ENCODE measurements at places on chromosomes 6 and 20.

- DNase-seq, result no peak
These were observed 4.2 kb upstream of the ANGPT4 start for GRCh38 chr20:920311-920710.

DNA sequence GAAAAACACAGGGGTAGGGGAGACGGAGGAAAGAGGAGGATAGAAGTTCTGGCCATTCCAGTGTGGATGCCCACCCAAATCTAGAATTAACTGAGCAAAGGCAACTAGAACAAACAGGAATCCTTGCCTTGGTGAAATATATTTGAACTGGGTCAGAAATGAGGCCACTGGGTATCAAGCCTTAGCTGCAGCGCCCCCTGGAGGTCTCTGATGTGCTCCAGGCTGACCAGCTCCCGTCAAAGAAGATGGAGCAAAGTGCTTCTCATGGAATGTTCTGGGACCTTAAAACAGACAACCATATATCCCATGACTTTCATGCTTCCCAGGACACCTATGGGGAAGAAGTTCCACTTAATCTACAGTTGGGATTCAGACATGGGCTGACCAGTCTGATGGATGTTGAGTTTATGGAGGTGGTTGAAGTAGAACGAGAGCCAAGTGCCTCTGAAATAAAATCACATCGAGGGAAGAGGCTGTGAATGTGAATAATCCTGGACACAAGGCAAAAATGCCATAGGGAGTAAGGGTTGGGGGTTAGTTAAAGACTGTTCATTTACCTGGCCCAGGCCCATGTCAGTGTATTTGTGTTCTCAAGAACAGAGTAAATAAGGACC, 50.4 kb downstream of the HLA-DPB1 start:
- peak; percentile 48 for DNase-seq

DNA sequence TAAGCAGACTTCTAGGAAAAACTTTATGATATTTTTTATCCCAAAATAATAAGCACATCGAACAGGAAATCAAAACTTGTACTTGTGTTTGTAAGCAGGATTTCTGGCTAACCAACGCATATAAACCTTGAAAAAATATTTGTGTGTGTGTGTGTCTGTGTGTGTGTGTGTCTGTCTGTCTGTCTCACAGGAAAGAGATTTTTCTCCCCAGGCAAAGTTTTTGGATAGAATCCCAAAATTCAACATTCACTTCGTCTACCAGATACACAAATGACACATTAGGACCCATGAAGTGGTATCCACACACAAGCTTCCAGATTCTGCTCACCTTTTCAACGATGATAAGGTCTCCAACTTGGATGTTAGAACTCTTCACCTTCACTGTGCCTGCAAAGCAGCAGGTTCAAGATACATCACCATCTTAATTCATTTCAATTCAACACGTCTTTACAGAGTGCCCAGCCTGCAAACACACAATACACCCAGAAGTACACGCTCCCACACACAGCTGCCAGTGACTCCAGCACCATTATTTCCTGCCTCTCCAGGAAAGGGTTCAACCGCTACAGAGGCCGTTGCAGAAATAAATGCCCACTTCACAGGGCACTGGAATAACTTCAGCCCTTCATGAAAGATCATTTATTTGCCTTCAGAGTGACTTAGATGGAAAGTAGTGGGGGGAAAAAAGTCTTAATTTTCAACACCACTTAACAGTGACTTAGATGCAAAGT, 70.9 kb downstream of the ATP9A start:
- DNase-seq, result peak; percentile 16

DNA sequence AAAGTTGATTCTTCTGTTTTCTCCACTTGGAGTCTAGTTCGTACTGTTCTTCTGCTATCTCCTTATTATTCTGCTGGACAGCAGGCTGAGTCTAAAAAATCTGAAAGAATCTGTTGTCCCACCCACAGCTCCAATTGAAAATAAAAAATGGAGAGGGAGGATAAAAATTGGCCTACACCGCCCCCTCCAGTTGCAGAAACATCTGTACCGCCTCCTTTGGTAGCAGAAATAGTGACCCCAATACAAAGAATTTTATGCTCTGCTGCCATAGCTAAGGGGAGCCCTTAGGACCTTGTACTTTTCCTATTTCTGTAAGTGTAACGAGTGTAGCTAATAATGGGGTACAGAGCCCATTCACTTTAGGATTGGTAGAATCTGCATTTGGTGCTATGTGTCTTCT, 4.9 kb upstream of the FKBP1A start:
- DNase-seq, result no peak

DNA sequence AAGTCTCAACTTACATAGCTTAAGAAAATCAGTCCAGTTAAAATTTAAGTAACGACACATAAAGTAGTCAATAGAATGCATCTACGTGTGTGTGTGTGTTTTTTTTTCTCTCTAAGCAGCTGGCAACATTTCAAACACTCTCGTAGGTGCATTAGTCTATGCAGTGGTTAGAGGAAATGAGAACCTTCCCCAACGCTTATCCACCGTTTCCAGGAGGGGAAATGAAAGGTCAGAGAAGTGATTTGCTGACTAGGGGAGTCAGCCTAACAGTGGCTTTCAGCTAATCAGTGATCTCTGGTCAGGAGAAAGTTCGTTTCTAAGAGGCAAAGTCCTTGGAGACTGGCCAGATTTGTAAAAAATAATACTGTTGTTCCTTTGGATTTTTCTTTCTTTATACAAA, 806.6 kb downstream of the C6orf118 start:
- DNase-seq, result no peak

GRCh38 chr6:157550114-157550989, 169.4 kb downstream of the ZDHHC14 start:
- DNase-seq, result no peak

DNA sequence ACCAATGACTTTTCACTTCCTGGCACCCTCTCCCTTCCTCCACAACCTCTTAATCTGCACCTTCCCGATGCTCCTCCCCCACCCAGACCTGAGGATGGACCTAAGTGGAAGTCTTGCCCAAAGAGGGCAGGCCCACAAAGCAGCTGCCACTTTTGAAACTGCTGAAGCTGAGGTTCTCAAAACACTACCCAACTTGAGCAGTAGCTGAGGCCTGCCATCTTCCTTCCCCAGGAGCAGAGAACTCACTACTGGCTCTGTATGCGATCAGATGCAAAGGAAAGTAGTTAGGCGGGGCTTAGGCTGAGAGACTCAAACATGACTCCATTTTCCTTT, 1.5 kb downstream of the HM13 start:
- DNase-seq, result no peak

- DNase-seq, result no peak
These were observed 364.9 kb upstream of the IRAK1BP1 start for GRCh38 chr6:78502386-78502887.

- no peak for DNase-seq
These were observed 5.9 kb downstream of the RBM38 start for GRCh38 chr20:57396984-57397692.

- no peak for DNase-seq
These were observed 25.4 kb downstream of the UNC5CL start for GRCh38 chr6:41013466-41014153.

GRCh38 chr6:81906041-81906440, 153.6 kb upstream of the TENT5A start:
- DNase-seq, result no peak

DNA sequence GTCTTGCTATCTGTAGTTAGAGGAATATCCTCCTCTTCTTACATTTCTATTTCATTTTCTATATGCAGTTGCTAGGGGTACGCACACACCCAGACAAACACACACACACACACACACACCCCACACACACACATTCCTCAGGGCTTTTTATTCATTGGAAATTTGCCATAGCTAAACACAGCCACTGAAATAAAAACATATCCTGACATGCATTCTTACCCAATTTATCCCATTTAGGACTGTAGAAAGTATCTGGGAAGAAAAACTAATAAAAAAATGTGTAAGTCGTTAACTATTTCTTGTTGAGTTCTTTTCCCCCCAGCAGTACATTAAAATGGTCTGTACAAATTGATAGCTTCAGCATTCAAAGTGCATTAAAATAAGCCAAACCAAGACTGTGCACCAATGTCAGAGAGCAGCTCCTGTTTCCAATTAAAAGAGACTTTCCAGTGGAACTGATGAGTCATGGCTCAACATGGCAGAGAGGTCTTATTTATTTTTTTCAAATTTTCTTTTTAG, 357.9 kb upstream of the AGPAT4 start:
- peak; percentile 48 for DNase-seq

DNA sequence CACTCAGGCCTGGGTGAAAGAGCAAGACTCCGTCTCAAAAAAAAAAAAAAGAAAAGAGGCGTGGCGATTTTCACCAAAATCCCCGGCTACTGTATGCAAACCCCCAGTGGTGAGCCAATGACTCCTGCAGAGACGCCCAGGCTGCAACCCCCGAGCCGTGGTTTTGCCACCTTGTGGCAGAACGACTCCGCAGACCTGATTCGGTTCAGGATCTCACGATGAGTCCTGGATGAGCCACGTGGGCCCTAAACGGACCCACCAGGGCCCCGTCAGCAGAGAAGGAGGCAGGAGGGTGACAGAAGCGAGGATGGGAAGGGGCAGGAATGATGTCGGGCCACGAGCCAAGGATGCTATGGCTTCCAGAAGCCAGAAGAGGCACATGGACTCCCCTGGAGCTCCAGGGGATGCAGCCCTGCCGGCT, 42.5 kb downstream of the SLC2A4RG start:
- DNase-seq, result no peak

DNA sequence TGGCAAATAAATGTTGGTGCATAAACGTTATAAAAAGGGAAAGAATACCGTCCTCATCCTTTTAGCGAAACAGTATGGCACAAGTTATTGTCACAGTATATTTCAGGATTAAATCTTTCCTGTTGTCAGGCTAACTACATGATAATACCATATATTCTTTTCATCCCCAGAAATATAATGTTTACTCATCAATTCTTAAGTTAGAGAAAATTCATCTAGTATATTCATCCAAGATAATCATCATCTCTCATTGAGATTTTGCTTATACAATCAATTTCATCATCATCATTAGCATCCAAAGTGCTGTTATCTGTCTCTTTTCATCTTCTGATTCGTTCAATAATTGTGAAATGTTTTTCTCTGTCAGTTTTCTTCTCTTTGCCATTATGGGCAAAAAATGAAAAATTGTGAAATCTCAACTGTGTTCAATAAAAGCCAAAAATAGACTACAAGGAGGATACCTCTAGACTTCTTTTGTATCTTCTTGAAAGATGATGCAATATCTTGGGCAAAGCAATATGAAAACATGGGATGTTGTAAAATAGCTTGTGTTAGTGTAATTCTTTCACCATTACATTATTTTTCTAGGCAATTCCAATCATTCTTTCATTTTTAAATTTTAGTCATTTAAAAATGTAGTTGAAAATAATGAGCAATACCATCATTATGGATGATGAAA, 2.6 kb downstream of the SPACA1 start:
- DNase-seq, result peak; percentile 3

- DNase-seq, result peak; percentile 31
These were observed 14.2 kb downstream of the PAX1 start for GRCh38 chr20:21719592-21720214.

GRCh38 chr6:134477991-134478635, 160.2 kb upstream of the SGK1 start:
- DNase-seq, result no peak

GRCh38 chr20:63834491-63834880, 3.4 kb upstream of the ZBTB46 start:
- DNase-seq, result no peak

- DNase-seq, result no peak
These were observed 127.0 kb downstream of the PXDC1 start for GRCh38 chr6:3624250-3625136.

- no peak for DNase-seq
These were observed 622.6 kb upstream of the SLC35B3 start for GRCh38 chr6:9057937-9058336.

- DNase-seq, result no peak
These were observed 31.4 kb upstream of the NR2E1 start for GRCh38 chr6:108134213-108134970.

- DNase-seq, result no peak
These were observed 693 bp upstream of the SLC29A1 start for GRCh38 chr6:44222486-44223318.

DNA sequence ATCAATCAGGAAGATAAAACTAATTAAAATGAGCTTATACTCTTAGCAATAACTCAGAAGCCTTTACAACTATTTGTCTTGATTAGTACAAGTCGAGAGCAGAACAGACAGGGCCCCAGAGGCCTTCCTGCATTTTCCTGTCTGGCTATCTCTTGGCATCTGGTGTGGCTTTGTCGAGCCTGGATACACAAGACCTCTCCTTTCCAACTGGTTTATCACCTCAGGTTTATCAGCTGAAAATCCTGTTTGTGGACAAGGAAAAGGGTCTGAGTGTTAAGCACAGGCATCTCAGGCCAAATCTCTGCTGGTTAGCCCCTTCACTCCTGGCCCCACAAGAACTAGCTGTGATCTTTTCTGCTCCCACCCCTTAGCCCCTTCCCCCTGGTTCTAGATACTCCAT, 32.6 kb downstream of the BAK1 start:
- no peak for DNase-seq

GRCh38 chr6:20328266-20328923, 73.3 kb upstream of the E2F3 start:
- DNase-seq, result peak; percentile 35

DNA sequence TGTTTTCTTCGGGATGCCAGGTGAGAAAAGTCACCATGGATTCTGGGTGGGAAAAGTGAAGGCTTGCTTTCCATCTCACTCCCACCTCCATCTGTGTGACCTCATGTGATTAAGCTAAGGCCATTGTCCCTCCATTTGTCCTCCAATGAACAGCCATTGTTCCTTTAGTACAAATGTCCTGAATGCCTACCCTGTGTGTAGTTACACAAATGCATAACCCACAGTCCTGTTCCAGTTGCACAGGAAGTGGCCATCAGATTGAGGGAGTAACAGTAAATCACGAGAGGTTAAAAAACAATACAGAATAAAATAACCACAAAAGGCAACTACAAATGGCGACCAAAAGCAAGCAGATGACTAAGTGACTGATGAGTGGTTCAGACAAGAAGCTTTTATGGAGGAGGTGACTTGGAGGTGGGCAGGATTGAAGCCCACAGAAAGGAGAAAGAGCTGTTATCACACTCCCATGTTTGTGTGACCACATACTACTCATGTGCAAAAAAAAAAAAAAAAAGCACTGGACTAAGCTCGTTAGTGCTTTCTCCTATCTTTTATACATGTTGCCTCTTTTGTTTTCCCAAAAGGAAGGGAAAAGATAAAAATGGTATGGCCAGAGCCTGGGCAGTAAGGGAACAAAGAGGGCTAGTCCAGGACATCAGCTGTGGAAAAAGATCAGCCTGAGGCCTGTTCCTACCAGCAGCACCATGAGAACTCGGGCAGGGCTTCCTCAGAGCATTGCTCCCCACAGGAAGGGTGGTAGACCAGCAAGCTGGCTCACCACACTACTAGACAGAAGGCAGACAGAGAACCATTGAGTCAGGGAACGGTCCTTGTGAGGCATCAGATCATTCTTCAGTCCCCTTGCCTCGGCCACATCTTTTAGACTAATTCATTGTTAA, 111.0 kb downstream of the TFAP2A start:
- DNase-seq, result no peak

GRCh38 chr6:76351275-76351674, 278.8 kb upstream of the IMPG1 start:
- DNase-seq, result peak; percentile 1

DNA sequence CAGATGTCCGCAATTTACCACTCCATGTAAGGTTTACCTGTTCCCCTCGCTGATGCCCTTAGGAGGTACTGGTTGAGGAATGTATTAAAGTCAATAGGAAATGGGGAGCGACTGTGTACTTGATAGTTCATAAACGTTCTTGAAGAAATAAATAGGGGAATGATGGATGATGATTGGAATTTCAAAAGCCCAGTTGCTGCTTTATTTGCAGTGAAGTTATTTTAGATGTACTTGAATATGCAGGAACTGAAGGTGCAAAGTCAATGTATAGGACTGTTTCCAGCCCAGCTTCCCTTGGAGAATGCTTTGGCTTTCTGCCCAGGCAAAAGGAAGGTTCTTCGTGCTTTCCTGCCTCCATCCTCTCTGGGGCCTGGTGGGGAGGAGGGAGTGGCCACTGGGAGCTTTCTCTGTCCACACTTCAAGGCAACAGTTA, 19.8 kb downstream of the ADGRF5 start:
- DNase-seq, result peak; percentile 21
